ENCODE measurements at places on chromosomes 3 and 15.

DNA sequence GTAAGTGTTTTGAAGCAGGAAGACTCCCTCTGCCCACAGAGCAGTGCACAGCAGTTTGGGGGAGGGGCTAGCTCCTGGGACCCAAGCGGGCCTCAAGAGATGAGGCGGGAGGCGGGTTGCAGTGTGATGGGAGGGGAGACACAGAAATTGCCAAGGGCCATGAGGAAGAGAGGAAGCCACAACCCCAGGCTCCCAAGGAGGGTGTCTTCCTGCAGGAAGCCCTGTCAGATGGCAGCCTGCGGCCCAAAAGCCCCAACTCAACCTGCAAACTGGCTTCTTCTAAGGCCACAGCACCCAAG is 7.3 kb upstream of the ISLR2 start:
- no peak for DNase-seq

DNA sequence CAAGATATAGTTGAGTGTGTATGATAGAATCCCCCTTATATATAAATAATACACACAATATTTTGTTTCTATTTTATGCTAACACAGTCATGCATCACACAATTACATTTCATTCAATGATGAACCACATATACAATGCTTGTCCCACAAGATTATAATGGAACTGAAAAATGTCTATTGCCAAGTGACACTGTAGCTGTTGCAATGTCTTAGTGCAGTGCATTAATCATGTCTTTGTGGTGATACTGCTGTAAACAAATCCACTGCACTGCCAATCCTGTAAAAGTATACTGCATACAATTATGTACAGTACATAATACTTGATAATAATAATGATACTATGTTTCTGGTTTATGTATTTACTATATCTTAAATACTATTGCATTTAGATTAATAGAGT is 512.1 kb upstream of the CNTN3 start:
- no peak for DNase-seq

GRCh38 chr3:182682263-182683241 is 110.8 kb upstream of the ATP11B start:
- peak; percentile 45 for DNase-seq

DNA sequence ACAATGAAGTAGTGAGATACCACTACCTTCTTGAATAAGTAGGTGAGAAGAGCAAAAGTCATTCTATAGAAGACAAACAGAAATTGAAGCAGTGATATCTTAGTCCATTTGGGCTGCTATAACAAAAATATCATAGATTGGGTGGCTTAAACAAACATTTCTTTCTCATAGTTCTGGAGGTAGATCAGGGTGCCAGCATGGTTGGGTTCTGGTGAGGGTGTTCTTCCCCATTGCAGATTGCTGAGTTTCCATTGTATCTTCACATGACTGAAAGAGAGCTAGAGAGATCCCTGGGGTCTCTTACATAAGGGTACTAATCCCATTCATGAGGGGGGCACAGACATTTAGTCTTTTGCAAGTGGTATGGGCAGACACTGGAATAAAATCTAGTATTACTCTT is 32.9 kb upstream of the IFT57 start:
- DNase-seq = no peak

GRCh38 chr3:178435575-178435974 is 100.7 kb upstream of the KCNMB2 start:
- DNase-seq = no peak

DNA sequence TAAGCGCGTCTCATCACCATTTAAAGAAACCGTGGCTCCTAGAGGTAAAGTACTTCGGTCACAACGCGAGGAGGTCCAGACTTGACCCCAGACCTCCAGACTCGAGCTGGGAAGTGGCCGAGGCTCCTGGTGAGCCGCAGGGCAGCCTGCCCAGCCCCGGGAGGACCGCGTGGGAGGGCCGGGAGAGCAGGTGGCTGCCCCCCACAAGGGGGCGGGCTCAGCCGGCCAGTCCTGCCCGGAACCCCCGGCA is at the start of gene SLC27A2:
Gene SLC27A2 (plus strand): TSS at position 228 of the 250 bp plus-strand sequence. CDS start 232 bp downstream, outside the sequence.
- DNase-seq = no peak

DNA sequence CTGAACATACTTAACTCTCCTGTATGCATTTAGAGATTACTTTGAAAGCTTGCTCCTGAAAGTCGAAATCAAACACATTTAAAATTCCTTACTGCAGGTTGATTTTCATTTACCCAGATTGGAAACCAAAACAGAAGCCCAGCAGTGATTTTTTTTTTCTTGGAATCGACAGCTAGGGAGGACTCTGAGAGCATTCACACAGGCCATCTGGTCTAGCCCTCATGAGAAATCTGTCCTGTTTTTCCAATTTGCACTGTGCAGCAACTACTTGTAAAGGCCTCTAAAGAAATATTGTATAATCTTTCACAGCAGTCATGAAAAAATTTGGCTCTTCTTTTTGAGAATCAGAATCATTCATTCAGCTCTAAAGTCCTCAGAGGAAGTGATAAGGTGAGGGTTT is 179.2 kb downstream of the KCNAB1 start:
- DNase-seq = no peak

GRCh38 chr3:129211772-129212171 is 28.1 kb upstream of the CNBP start:
- DNase-seq = no peak

GRCh38 chr15:67878712-67879206 is 38.9 kb upstream of the RNU6-1 start:
- DNase-seq = no peak

- peak; percentile 34 for DNase-seq
These were observed 4.0 kb downstream of the LAMP3 start for GRCh38 chr3:183158551-183159006.

DNA sequence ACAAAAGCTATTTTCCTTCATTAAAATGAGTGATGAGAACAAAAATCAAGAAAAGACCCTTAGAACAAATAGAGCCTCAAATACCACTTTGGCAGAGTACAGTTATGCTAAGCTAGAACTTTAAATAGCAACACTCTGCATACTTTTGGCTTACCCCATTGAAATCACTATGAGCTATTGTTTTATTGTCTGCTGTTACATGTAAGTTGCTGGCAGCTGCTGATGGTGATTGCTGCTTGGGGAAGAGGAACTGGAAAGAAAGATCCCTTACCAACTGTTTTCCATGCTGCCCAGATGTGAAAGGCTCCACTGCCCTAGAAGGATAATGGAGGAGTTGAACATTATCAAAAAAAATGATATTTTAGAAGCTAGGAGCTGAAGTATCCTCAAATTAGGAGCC is 135.4 kb downstream of the SYNPR start:
- DNase-seq = no peak

GRCh38 chr15:43799209-43799944 is 643 bp downstream of the SERINC4 start:
- DNase-seq = no peak

- no peak for DNase-seq
These were observed 665.6 kb upstream of the NECTIN3 start for GRCh38 chr3:110405830-110406585.

DNA sequence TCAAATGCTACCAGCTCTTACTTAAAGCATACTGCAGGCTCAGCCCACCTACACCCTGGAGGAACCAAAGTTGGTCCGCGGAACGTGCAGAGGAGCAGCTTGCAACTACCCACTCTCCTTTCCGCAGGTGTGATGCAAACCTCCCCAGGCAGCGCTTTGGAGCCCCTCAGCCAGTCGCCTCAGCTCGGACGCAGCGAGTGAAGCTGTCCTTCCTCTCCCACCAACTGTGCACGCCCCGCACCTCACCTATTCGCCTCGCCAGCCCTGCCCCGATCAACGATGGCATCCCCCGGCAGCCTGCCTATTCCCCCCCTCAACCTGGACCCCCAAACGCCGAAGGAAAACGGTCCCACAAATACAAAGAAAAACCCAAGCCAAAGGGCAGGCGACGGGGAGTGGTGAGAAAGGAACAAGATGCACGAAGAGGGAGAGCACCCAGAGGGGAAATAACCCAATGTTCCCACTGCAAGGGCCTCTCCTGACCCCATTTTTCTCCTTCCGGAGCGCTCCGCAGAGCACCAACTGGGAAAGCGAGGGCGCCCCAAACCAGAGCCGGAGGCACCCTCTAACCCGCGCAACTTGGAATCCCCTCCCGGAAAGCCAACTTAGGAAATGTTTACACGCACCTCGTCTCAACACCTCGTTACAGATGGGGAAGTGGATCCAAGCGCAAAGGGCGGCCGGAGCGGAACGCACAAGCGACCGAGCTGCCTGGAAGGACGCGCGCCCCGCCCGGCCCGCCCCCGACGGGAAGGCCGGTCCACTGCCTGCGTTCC is 665 bp downstream of the GLB1 start:
- peak; percentile 43 for DNase-seq

- DNase-seq = no peak
These were observed 10.5 kb upstream of the ANO10 start for GRCh38 chr3:43632269-43632733.

DNA sequence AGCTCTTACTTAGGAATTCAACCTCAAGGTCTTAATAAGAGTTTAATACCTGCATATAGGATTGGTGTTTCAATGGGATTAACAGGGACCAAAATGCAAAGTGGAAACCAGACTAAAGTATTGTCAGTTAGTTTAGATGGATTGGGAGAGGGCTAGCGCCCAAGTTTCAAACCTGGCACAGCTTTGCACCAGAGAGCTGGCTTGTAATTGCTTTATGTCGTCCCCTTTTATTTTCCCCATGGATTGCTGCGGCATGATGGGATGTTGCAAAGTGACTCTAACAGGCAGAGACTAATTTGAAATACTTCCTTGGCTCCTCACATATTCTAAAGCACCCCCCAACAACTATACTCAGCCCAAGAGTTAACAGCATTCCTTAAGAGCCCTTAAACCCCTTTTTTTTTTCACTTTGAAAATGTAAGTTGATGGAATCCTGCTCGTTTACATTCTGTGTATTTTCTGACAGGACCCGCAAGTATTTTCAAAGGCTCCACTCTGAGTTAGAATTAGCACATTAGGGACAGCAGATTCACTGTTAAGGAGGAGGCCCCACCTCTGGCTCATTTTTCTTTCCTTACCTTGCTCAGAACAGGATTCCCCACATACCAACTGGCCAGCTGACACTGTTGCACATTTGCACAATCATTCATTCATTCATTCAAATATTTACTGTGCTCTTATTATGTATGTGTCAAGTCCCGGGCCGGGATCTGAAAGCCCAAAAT is 214.2 kb downstream of the ERC2 start:
- no peak for DNase-seq

All from stimulated activated CD4-positive, alpha-beta T cell treated with anti-CD3 and anti-CD28 coated beads, Interleukin-2, amount 100 ng/mL, for 48 hours (primary cell).